ENCODE measurements at places on chromosomes 3 and 15.

DNA sequence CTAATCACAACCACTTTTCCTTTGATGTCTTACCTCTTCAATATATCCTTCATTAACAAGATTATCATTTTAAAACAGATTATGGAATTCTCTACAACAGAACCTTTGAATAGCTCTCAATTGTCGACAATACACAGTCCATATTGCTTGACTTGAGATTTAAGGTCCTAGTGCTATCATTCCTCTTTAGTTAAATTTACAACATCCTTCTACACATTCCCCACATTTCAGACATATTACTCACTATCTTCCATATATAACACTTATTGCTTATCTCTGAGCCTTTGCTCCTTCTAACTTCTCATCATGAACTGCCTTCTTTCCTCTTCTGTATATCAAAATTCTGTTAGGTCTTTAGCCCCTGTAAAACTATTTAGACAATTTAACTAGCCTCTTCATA lies 247.0 kb downstream of the STXBP5L start:
- DNase-seq: no peak

DNA sequence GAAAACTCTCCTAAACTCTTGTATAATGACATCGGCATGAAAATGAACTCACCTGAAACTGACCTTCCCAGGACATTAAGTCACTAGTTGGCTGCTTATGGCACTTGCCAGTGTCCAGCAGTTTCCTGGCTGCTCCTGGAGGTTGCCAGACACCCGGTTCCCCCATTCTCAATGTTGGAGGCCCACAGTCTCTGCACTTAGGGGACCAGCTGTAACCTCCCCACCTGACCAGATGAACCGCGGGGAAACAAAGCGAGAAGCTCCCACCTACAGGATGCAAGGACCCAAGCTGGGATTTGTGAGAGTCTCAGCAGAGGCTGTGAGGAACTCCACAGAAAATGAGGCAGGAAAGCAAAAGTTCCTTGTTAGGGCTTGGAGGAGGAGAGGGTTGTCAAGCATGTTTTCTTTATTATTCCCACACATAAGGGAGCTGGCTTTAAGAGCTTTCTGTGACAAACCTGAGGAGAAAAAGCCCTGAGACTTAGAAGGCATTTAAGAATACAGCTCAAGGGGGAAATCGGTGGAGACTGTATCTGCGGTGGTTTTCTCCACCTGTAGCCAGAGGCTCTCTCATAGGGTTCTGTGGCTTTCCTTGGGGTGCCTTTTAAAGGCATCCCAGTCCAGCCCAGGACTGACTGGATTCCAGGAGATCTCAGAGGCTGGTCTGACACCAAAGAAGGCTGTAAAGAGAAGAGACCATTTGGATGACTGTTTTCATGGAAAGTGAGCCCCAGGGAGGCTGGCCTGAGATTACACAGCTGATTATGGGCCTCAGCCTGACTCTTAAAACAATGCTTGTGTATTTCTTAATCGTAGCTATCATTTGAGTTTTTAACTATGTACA lies 4.6 kb downstream of the TPM1 start:
- DNase-seq: no peak

GRCh38 chr3:71489315-71489761 lies 94.2 kb downstream of the FOXP1 start:
- no peak for DNase-seq

DNA sequence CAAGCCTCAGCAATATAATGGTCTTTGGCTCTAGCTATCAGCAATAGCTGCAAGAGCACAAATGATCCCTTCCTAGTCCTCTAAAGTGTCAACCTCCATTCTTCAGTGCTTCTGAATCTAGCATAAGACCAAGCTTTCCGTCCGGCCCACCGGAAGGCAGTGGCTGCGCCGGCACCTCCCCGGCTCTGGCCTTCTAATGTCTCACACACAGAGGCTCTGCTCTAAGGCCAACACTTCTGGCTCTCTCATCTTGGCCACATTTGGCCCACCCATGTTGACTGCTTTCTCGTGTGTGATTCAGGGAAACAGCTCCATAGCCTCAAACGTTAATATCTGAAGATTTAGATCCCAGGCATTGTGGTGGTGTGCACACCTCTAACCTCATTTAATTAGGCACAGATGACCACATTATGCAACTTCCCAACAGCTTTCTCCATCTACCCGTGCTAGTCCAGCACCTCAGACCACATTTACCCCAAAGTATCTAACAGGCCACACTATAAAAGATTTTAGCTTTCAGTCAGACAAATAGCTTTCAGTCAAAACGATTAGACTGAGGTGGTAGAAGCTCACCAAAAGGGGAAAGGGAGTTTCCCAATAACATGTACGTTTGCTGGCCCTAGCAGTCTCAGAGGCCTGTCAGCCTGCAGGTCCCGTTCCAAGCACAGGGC lies 19.3 kb downstream of the SLC51A start:
- DNase-seq: no peak
